ENCODE measurements at places on chromosomes 16 and 17.

- DNase-seq, result no peak
Measured at GRCh38 chr17:33874617-33875060, 380.4 kb upstream of the CCL2 start.

DNA sequence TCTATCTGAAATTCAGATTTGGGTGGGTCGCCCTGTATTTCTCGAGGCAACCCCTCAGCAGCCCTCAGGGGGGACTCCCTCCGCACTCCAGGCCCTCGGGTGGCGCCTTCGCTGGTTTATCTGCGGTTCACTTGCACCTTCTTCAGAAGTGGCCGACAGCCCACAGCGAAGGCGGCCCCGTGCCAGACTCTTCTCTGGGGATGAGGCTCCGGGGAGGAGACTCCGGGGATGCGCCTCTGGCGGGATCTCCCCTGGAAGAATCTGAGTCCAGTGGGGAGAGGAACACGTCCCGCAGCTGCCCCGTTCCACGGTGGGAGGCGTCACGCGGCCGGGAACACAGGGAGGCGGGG, 63.9 kb upstream of the DNAJA2 start:
- DNase-seq, result no peak

DNA sequence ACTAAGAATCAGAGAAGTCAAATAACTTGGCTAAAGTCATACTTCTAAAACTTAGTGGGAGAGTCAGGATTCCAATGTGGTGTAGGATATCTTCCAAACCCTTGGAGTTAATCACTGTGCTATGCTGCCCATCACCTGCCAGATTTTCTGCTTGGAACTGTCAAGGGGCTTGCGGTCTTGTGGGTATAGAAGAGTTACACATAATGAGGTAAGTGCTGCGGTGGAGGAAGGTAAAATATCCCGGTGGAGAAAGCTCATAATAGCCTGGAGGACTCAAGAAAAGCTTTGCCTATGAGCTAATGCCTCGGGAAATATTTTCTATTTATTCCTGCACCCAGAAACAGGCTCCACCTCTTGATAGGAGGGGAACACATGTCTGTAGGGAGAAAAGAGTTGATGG, 195.6 kb downstream of the UTP18 start:
- no peak for DNase-seq

DNA sequence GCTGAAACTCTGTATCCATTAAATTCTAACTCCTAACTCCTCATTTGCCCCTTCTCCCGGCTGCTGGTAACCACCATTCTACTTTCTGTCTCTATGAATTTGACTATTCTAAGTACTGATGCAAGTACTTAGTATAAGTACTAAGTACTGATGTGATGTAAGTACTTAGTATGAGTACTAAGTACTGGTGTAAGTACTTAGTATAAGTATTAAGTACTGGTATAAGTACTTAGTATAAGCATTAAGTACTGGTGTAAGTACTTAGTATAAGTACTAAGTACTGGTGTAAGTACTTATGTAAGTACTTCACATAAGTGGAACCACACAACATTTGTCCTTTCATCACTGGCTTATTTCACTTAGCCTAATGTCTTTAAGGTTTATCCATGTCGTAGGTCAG, 32.3 kb upstream of the PRKCA start:
- DNase-seq, result no peak

DNA sequence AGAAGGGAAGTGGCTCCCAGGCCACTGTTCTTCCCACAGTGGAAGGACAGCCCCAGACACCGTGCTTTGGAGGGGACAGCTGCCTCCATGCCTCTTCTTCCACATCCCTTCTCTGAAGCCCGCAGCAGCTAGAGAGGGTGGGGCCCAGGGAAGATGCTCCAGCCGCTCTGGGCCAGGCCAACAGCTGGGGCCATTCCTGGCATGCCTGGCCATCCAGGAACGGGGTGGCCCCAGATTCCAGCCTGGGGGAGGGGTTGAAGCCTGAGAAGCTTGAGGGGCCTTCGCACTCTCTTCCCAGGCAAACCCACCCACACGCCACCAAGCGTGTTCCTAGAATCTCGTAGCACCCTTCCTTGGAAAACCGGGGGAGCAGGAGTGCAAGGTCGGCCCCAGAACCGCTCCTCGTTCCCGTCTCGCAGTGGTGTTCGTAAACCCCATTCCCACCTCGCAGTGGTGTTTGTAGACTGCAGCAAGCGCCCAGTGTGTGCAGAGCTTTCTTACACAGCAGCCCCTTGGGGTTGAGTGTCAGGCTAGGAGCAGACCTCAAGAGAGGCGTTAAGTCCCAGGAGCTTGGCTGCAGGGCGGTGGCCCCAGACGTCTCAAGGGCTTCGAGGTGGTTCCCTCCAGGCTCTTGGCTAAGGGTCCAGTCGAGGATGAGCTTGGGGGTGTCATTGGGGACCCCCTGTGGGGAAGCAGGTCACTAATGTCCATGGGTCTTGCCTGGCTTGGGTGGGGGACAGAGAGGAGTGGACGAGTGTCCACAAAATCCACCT, 2.7 kb downstream of the CDH15 start:
- DNase-seq, result no peak

GRCh38 chr17:63496663-63497400, 20.0 kb downstream of the ACE start:
- no peak for DNase-seq

- DNase-seq, result no peak
Measured at GRCh38 chr17:50944902-50945720, 79.0 kb upstream of the TOB1 start.

DNA sequence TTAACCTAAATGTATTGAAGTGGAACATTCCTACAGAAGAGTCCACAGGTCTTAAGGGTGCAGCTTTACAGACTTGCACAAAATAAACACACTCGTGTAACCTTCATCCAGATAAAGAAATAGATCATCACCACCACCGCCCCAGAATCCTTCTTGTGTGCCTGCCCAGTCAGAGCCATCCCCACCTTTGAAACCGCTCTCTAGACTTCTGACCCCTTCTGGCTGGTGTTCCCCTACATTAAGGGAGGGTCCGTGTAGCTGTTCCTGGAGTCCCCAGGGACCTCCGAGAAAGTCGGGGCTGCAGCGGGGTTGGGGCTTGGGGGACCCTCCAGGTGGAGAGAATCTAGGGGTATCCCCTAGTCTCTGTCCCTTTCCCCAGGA, 9.4 kb downstream of the TBX4 start:
- DNase-seq, result no peak

DNA sequence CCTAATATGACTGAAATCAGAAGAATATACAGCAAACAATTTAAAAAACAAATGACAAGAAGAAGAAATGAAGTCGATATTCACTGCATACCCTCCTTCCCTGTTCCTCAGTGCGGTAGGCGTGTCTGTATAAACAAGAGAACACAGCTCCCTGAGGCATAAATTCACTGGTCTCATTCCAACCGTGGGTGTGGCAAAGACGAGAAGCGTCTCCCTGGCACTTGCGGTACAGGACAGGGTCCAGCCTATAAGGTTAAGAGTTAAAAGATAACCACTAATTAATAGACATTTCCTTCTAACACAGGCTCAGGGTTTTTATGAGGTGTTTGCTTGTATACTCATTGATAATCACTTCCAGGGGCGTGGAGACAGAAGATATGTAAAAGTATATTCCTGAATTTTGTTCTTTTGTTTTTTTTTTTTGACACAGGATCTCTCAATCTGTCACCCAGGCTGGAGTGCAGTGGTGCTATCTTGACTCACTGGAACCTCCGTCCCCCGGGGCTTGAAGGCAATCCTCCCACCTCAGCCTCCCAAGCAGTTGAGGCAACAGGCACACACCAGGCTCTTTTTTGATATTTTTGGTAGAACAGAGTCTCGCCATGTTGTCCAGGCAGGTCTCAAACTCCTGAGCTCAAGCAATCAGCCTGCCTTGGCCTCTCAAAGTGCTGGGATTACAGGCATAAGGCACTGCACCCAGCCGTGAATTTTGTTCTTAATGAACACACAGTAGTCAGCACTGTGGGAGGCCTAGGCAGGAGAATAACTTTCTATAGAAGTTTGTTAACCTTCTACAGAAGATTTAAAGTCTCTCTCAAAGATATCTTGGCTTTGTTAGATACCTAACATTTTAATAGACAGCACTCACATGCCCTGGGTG, 59.1 kb upstream of the CLEC18B start:
- DNase-seq, result no peak

DNA sequence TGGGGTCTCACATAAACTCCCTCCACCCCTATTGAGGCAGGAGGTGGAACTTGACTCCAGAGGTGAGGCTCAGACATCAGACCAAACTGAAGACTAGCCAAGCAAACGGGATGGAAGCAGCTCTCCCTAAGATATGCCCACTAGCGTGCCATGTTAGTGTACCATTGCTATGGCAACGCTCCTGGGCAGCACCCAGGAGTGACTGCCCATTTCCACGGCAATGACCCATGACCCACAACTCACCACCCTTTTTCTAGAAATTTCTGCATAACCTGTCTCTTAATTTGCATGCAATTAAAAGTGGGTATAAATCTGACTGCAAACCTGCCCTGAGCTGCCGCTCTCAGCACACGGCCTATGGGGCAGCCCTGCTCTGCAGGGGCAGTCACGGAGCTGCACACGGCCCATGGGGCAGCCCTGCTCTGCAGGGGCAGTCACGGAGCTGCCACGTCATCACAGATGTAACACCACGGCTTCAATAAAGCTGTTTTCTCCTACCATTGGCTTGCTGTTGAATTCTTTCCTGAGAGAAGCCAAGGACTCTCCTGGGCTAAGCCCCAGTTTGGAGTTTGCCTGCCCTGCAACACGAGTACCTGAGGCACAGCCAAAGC, 164.3 kb downstream of the RBFOX3 start:
- DNase-seq, result no peak

DNA sequence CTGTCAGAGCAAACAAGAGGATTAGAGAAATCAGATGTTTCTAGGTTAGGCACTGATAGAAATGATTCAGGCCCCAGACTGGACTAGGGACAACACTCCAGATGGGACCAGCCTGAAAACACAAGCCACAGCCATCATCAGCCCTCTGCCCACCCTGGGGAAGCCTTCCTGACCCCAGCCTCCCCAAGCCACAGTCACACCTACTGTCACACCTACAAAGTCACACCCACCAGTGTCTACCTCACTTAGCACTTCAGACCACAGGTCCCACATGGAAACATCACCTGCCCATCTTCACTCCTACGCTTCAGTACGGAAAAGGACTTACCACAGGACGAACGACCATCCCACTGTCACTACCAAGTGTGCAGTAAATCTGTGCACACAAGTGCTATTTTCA, 197.9 kb downstream of the ZFHX3 start:
- DNase-seq, result no peak

DNA sequence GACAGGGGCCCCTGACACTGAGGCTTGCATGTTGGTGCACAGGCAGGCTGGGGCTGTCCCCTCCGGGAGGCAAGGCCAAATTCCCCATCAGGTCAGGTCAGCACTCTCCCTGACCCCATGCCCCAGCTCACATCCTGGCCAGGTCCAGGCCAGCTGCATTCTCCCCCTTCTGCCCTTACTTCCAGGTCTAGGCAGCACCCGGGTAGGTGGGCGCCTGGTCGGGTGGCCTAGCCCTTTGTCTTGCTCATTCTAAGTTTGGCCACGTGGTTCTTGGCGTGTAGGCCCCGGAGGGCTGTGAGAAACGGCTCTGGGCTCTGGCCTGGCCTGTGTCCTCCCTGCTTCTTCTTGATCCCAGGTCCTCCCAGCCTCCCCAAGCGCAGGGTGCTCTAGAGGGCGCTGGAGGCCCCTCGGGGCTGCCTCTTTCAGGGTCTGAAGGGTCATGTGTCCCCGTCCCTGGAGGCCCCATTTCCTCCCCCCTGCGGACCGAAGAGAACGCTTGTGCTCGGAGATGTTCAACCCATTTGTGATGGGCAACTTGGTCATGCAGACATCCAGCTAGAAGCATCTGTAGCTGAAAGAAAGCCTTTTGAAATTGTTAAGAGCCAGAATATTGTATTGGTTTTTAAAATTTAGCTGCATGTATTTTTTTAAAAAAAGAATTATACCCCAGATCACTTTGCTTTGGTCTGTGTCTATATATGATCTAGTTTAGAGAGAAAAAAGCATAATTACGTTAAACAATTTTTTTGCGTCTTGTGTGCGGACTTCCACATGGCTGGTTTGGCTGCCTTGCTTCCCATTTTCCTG, 6.7 kb downstream of the BAHCC1 start:
- DNase-seq, result no peak

DNA sequence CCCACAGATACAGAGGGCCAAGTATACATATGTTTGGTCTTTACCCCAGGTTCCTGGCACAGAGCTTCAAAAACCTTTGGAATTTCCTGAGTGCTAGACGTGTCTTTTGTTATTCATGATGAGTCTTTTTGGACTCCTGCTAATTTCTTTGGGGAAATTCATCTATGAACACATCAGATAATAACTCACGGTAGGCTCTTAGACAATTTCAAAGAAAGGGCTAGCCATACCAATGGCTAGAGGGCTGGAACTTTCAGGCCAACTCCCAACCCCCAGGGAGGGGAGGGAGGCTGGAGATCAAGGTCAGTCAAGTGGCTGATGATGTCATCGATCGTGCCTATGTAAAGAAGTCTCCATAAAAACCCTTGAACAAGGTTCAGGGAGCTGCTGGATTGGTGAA, 101.9 kb downstream of the STX8 start:
- DNase-seq, result no peak

DNA sequence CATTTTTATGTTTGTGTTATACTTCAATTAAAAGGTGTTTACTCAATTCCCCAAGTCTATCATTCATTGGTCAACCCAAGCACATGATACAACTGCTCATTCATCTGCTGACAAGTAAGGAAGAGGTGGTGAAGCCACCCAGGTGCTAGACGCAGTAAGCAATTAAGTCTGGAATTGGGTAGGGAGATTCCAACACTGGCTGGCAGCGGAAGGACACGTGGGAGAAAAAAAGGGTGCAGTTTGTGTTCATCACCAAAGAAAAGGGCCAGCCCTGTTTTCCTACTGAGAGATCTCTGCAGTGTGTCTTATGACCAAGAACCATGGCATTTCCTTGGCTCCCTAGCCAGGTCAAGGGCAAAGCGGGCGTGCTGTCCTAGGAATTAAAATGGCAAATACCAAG, 11.8 kb upstream of the ZNF23 start:
- no peak for DNase-seq

- no peak for DNase-seq
Measured at GRCh38 chr17:79144133-79144532, 69.5 kb downstream of the ENGASE start.

DNA sequence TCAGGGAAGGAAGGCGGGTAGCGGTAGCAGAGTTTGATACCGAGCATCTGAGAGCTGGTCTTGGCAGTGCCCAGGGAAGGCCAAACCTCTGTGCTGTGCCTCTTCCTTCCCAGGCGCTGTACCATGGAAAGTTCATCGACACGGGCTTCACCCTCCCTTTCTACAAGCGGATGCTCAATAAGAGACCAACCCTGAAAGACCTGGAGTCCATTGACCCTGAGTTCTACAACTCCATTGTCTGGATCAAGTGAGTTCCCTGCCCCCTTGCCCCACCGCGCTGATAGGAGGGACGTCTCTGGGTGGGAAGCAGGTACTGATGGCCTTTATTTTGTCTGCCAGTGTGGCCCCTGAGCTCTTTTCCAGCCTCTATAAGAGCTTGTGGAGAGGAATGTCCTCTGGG, 15.4 kb upstream of the CLEC18A start:
- DNase-seq, result no peak

DNA sequence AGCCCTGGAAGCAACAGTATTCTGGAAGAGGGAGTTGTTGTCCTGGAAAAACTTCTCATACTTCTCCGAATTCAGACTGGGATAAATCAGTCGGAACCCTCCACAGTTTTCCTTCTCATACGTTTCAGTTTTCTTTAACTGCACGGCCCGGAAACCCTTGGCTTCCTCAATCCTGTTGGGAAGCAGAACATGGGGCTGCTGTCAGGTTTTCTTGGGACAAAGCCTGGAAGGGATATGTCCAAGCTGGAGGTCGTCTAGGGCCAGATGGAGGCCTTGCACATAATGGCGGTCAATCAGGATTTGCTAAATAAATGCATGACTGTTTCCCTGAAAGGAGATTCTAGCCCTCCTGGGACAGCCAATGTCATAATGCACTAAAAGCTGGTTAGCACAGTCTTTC, 29.2 kb downstream of the TTLL6 start:
- no peak for DNase-seq
